Sciatic nerve (tissue), 2 donors: ENCODE measurements at places on chromosomes 1 and 21.

DNA sequence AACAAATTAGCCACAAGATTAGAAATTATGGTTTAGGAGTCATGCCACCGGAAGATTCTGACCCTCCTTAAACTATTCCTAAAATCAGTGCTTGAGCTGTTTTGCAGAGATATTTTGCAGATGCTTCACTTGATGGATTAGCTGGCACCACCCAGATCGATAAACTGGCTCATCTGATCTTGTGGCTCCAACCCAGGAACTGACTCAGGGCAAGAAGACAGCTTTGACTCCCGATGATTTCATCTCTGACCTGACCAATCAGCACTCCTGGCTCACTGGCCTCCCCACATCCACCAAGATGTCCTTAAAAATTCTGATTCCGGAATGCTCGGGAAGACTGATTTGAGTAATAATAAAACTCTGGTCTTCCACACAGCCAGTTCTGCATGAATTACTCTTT is 221.6 kb downstream of the RHOU start:
- no peak for DNase-seq

DNA sequence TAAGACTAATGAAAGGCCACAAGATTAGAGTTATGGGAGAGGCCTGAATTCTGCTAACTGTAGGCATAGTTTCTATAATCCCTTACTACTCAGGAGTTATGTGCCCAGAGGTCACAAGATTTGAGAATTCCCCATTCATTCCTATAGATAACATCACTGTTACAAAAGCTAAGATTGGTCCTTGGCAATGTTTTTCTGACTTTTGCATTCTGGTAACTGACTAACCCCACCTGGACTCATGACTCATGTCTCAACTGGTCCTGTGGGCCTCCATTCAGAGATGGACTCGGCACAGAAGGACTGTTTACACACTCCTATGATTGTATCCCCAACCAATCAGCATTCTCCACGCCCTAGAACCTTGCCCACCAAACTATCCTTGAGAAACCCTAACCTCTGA is 249.0 kb upstream of the ZP4 start:
- DNase-seq, result no peak

GRCh38 chr1:27569088-27569460 is 34.9 kb downstream of the AHDC1 start:
- no peak for DNase-seq

- no peak for DNase-seq
Observed at GRCh38 chr1:55329091-55329490, 113.9 kb upstream of the USP24 start.

GRCh38 chr1:203929741-203930309 is 68.4 kb downstream of the SNRPE start:
- no peak for DNase-seq

DNA sequence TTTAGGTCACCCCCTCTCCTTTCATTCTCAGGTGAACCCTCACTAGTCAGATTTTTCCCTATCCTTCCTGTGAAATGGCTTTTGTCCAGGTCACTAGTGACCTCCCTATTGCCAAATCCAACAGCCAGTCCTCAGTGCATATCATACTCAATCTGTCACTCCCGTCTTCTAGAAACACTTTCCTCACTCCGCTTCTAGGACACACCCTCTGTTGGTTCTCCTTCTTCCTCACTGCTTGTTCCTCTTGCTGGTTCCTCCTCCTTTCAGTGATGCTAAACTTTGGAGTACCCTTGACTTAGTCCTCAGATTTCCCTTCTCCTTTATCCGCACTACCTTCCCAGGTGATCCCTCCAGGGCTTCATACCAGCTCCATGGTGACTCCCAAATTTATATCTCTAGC is 94.3 kb downstream of the RNF220 start:
- DNase-seq, result no peak

GRCh38 chr1:158951956-158952355 is 20.6 kb downstream of the PYHIN1 start:
- DNase-seq, result no peak

DNA sequence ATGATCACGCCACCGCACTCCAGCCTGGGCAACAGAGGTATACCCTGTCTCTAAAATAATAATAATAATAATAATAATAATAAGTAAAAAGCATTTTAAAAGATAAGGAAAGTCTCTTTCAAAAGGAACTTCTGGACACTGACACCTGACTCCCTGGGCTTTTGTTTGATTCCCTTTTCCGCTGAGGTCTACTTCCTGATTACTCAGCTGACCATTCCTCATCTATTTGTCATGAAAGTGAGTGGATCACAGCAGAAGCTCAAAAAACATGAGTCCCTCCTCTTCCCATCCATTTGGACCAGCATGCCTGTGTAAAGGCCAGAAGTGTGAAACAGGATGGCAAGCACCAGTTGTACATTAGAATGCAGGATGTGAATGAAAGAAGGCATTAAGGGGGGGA is 61.1 kb upstream of the FBXO28 start:
- no peak for DNase-seq

GRCh38 chr1:147760481-147761260 is at the start of gene GJA5:
Gene GJA5, minus strand, starts transcription at chr1:147760602. Its CDS starts 1,364 bp downstream, at chr1:147759238.
- no peak for DNase-seq

DNA sequence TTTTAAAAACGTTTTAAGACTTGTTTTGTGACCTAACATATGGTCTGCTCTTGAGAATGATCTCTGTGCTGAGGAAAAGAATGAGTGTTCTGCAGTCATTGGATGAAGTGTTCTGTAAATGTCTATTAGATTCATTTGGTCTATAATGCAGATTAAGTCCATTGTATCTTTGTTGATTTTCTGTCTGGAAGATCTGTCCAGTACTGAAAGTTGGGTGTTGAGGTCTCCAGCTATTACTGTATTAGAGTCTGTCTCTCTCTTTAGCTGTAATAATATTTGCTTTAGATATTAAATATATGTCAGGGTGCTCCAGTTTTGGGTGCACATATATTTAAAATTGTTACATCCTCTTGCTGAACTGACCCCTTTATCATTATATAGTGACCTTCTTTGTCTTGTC is 43.2 kb downstream of the CELF3 start:
- DNase-seq, result no peak

- DNase-seq, result no peak
Observed at GRCh38 chr1:198671136-198671535, 32.3 kb downstream of the PTPRC start.

DNA sequence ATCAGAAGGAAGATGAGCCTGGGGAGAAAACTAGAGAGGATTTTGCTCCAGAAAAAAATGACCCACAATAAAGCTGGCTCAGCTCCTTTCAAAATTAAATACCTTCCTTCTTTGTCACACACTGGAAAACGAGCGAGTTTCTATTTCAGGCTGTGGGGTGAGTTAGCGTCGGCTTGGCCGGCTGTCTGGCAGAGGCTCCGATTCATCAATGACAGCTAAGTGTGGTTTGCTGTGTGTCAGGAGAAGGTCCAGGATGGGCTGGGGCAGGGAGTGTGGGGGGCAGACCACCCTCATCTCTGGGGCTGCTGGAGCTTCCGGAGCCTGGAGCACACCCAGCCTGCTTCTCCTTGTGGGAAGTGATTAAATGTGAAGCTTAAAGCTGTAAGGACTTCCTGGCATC is 120.2 kb downstream of the ETS2 start:
- peak; percentile 78 for DNase-seq

DNA sequence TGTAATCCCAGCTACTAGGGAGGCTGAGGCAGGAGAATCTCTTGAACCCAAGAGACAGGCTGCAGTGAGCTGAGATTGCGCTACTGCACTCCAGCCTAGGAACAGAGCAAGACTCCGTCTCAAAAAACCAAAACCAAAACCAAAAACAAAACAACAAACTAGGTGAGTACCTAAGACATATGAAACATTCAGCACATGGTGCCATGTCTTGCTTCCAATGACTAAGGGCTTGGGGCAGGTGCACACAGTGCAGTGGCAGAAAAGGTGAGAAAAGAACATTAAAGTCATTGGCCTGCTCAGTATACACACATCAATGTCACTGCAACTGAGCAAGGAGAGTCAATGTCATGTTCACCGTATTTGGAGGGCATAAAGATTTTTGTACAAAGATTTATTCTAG is 4.1 kb upstream of the ACTA1 start:
- DNase-seq, result no peak

GRCh38 chr1:31855038-31855845 is 39.4 kb upstream of the SPOCD1 start:
- no peak for DNase-seq

GRCh38 chr1:162023547-162024501 is at the start of gene OLFML2B:
Gene OLFML2B, minus strand, starts transcription at chr1:162023869. Its CDS starts 439 bp downstream, at chr1:162023430.
- peak; percentile 87 for DNase-seq

DNA sequence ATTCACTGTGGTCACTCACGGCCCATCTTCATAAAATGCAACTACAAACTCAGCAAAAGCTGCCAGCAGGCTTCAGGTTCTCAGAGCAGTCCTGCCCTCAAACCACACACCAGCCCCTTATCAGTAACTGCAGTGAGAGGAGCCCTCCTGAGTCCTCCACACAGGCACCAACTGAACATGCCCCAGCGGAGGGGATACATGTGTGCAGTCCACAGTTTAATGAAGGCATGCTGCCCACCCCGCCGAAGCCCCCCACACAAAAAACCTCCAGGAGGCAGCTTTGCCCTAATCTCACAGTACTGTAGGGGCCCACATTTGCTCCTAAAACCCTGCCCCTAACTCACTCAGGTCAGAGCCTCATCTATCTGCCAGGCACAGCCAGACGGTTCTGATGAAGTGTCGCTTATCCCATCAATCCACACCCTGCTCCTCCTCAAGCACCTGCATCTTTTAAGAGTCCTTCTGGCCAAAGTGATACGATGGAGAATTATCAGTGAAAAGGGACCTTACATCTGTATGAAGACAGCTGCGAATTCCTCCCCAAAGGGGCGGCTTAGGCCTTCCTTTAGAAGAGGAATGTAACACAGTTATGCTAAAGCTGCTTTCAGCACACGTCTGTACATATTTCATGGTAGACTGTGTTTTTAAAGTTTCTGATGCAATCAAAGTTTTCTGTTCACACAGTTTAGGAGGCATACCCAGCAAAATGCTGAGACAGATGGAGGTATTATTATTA is 3.5 kb downstream of the ABCB10 start:
- DNase-seq, result no peak

GRCh38 chr1:12456979-12457378 is 161.0 kb downstream of the DHRS3 start:
- DNase-seq, result no peak

GRCh38 chr1:109040989-109041620 is 797 bp downstream of the WDR47 start:
- DNase-seq, result peak; percentile 66

DNA sequence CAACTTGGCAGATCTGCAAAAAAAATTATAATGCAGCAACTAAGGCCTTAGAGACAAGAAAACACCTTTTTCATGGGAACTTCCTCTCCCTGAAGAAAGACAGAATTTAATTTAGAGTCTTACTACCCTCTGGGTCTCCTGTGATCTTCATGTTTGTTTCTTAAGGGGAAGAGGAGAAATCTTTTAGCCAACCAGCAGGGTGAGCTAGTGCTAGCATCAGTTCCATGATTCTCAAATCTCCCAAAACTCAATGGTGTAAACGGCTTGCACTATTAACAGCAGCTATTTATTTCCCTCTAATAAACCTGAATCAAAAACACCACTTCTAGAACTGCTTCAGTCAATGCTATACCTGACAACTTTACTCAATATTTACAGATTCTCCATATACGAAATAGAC is 3.8 kb downstream of the ZNF644 start:
- no peak for DNase-seq

- DNase-seq, result no peak
Observed at GRCh38 chr1:227124473-227124872, 184.4 kb downstream of the COQ8A start.

GRCh38 chr1:222914861-222915632 is 100.2 kb downstream of the DISP1 start:
- no peak for DNase-seq

GRCh38 chr21:32459972-32460371 is 47.5 kb downstream of the EVA1C start:
- DNase-seq, result no peak

GRCh38 chr1:86119214-86119764 is 37.3 kb downstream of the COL24A1 start:
- DNase-seq, result no peak
